ENCODE measurements at places on chromosomes 4 and X.

DNA sequence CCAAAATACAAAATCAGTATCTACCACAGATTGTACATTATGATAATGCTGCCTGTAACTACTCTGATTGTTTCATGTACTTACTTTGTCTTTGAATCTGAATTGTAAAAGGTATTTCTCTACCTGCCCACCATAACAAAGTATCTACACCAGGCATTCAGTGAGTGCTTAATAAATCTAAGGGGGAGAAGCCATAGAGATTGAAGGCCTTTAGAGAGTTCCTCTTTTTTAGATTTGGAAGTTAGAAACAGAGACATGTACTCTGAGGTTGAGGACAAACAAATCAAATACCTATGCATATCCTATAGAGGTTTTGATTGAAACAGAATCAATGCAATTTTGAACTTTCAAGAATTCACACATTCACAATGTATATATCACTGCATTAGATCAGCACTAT, 42.7 kb downstream of the SAT1 start:
- no peak for DNase-seq

DNA sequence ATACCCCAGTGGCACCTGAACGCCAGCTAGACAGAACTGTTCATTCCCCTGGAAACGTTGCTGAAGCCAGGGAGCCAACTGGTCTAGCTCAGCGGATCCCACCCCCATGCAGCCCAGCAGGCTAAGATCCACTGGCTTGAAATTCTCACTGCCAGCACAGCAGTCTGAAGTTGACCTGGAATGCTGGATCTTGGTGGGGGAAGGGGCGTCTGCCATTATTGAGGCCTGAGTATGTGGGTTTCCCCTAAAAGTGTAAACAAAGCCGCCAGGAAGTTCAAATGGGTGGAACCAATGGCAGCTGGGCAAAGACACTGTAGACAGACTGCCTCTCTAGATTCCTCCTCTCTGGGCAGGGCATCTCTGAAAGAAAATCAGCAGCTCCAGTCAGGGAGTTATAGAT, 213.0 kb downstream of the NKX6-1 start:
- no peak for DNase-seq

DNA sequence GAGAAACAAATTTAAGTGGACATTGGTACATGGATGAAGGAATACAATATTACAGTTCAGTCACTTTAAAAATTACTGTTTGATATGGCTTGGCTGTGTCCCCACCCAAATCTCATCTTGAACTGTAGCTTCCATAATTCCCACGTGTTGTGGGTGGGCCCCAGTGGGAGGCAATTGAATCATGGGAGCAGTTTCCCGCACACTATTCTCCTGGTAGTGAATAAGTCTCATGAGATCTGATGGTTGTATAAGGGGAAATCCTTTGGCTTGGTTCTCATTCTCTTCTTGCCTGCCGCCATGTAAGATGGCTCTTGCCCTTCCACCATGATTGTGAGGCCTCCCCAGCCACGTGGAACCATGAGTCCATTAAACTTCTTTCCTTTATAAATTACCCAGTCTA, 804.2 kb upstream of the FRG1 start:
- no peak for DNase-seq

GRCh38 chrX:57906790-57907189, 3.5 kb downstream of the ZXDA start:
- DNase-seq = no peak

DNA sequence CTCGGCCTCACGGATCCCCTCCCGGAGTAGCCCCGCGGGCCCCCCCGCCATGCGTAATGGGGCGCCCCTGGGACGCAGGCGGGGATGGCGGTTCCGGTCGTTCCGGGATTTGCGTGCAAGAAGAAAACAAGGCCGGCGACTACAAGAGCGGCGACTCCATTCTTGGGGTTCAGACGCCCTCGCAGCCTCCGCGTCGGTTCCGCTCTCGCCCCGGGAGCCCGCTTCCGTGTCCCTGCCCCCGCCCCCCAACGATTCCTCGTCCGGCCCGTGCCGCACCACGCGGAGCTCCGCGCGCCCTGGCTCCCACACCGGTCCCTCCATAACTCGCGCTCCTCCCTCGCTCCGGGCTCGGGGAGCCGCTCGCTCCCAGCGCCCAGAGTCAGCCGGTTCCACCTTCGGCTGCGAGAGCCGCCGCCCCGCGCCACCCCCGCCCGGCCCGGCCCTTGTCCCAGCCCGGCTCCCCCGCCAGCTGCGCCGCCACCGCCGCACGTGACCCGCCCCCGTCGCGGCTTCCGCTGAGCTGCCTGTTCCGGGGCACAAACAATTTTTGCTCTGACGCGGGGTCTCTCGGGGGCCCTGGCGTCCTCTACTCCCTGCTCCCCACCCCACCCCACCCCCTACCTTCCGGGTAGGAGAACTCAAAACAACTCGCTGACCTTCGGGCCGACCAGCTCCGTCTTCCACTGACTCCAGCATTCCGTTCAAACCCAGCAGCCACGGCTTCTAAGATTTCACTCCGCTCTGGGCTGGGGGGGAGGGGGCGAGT, 78.8 kb upstream of the BCOR start:
- no peak for DNase-seq

DNA sequence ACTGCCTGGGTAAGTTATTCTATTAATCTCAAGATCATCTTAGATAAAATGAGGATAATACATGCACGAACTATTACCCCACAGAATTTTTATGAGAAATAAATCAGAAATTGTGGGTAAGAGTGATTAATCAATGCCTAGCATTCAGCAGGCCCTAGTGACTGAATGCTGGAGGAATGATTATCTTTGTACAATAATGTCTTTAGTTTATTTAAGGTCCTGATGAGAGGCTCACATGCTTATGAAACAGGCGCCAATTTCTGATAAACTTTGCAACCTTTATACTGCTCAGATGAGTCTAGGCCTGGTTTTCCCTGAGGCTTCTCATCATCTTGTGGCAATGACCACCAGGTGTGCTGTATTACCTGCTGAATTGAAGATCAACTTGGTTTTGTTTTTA, 27.8 kb upstream of the BMP2K start:
- no peak for DNase-seq
